ENCODE measurements at places on chromosomes 1 and 21.

GRCh38 chr1:10033359-10033845 lies 644 bp downstream of the UBE4B start:
- no peak for DNase-seq

DNA sequence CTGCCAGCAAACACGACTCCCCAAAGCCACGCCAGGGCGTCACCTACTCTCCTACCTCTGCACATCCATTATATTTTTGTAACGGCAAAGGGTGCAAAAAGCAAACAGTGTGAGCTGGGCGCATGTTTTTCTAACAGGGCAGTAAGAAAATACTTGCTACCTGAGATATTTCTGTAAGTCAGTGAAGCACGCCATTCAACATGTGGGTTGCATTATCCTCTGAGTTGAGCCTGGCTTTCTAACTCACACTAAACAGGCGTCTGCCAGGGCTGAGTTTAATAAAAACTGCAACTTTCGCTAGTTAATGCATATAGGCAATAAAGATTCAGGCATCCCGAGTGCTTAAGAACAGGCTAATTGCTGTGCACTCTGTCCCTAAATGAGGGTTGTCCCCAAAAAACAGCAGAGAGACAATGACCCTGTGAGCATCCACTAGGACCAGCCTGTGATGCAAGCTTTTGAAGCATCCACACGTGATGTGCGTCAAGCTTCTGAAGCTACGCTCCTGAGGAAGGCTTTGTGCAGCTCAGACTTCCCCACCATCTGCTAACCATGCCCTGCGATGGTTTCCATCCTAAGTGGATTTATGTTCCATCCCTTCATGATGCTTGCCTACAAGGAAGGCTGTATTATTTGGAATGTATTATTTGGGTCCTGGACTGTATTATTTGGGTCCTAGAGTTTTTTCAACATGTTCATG lies 70.0 kb upstream of the SIM2 start:
- no peak for DNase-seq

DNA sequence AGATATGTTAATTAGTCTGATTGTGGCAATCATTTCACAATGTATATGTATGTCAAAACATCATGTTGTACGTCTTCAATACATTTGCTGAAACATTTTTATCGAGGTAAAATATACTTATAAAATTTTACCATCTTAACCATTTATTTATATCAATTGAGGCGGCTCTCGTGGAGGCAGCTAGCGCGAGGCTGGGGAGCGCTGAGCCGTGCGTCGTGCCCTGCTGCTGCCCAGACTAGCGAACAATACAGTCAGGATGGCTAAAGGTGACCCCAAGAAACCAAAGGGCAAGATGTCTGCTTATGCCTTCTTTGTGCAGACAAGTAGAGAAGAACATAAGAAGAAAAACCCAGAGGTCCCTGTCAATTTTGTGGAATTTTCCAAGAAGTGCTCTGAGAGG lies 202.5 kb upstream of the PBX1 start:
- DNase-seq, result no peak

DNA sequence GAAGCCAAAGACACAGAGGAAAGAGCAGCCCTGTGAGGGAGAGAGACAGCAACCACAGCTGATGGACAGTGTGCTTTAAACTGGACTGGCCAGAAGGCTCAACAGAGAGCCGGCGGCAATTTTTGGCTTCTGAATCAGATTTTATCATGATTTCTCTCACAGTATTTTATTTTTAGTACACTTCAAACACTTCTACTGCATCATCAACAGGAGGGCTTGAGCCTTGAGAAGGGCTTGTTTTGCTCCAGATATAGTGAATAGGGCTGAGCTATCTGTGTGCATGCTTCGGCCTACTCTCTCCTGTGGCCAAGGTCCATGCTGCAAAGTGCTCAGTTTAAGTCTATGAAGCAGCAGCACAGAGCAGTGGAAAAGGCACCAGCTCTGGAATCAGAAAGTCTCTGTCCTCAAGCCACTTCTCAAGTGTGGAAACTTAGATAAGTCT lies 33.3 kb downstream of the ADCY10 start:
- no peak for DNase-seq

GRCh38 chr1:11058595-11059154 lies 1.1 kb downstream of the SRM start:
- no peak for DNase-seq

DNA sequence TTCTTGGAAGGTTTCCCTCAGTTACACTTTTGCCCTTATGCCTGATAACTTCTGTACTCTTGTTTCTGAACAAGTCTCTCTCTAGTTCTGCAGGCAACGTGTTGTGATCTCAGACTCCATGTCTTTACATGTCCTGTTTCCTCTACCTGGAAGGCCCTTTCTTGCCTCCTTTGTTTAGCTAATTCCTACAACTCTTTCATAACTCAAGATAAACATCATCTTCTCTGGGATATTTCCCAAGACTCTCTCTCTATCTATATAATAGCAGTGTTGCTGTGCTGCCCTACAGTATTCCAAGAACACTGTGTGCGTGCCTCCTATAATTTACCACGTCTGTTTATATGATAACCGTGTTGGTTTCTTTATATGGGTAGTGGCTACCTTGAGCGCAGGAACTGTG lies 47.8 kb downstream of the CHRM3 start:
- no peak for DNase-seq

GRCh38 chr1:68344208-68344607 lies 105.5 kb downstream of the RPE65 start:
- DNase-seq, result no peak

DNA sequence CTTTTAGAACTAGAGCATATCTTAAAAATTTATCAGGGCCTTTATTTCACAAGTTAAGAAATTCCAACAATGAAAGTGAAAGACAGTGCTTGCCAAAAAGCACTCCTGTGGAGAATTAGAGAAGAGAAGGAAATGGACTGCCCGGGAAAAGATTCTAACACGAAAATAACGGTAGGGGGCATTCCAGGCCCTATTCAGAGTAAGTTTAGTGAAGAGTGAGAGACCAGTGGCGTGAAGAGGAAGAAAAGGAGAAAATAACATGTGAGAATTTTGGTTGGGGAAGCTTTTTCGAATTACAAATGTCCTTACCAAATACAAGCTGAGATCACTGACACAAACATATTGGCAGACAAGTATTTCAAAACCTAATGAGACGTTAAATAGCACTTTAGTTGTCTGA lies 38.4 kb upstream of the RBM34 start:
- DNase-seq, result no peak

GRCh38 chr1:4416189-4416588 lies 238.2 kb upstream of the AJAP1 start:
- DNase-seq, result no peak

- no peak for DNase-seq
Measured at GRCh38 chr1:162720996-162721395, 69.5 kb upstream of the HSD17B7 start.

GRCh38 chr1:202176949-202177927 lies 16.4 kb upstream of the LGR6 start:
- no peak for DNase-seq

DNA sequence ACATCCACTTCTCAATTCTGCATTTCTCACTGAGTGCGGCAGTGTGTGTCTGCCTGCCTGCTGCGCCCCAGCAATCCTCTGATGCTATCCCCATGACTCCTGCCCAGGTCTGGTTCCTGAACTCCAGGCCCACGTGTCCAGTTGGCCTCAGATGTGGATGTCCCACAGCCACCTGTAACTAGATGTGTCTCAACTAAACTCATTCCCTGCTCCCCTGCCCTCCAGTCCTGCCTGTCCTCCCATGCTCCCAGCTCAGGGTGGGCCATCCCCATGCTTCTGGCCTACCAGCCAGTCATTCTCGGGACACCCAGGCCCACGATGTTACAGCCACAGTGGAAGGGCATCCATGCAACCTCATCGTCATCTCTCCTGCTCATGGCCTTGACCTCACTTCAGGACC lies 76.8 kb downstream of the STUM start:
- DNase-seq, result no peak

DNA sequence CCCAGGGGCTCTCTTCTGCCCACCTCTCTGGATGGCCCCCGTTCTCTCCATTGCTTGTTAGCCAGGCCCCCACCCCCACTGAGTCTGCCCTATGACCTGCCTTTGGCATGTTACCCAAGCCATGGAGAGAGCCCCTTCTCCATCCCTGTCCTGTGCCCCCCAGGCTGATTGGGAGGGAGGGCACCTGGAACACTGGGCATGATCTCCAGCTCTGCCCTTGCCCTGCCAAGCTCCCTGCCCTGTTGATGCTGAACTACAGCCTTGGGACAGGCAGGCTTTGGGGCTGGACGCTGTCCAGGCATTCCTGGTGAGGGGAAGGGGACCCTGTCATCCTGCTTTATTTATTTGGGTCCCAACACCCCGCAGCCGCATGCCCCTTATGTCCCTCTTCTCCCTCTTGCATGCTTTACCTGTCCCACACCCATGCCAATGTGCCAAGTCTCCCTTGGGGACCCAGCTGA lies 10.7 kb downstream of the TRIM46 start:
- DNase-seq, result no peak

DNA sequence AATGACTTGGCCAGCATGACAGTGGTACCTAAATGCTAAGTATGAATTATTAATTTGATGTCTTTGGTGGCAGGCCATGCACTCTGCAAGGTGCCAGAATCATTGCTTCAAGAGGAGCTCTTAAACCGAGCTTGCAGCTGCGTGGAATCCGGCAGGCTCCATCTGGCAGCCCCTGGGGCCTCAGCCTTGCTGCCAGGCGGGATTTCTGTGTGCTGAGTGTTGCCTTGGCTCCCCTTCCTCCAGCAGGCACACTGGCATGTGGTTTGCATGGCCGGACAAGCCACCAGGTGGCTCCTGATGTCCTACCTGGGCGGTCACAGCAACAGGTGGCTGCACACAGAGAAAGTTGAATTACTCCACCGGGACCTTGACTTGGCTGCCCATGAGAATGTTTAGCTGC lies 155.4 kb downstream of the URB2 start:
- no peak for DNase-seq

DNA sequence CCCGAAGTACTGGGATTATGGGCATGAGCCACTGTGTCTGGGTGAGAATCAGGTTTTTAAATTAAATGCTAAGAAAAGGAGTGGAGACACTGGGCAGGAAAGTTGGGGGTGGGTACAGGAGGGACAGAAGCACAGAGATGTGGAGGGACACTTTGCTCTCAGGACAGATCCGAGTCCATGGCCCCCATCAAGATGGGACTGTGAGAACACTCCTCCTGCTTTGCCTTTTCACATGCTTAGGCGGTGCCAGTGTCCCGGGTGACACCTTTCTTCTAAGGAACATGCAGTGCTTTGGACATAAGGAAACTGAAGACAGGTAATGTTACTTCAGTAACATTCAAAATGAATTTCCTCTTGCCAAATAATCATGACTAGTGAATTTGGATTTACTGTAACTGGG lies 16.7 kb downstream of the SLC25A33 start:
- no peak for DNase-seq

- no peak for DNase-seq
Measured at GRCh38 chr1:116375887-116376728, 3.1 kb downstream of the ATP1A1 start.

DNA sequence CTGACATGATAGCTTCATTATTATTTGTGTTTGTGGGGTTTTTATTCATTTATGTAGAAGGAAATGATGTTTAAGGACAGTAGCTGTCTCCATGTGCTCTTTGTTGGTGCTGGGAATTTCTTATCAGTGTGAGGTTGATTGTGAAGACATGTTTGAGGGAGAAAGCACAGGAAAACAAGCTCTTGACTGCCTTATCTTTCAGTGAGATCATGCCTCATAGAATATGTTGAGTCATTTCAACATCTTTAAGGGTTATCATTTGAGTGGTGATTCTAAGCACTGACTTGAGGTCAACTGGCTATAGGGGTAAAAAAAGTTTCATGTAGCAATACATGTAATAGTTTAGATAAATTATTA lies 405.1 kb upstream of the ADAMTS5 start:
- DNase-seq, result no peak

DNA sequence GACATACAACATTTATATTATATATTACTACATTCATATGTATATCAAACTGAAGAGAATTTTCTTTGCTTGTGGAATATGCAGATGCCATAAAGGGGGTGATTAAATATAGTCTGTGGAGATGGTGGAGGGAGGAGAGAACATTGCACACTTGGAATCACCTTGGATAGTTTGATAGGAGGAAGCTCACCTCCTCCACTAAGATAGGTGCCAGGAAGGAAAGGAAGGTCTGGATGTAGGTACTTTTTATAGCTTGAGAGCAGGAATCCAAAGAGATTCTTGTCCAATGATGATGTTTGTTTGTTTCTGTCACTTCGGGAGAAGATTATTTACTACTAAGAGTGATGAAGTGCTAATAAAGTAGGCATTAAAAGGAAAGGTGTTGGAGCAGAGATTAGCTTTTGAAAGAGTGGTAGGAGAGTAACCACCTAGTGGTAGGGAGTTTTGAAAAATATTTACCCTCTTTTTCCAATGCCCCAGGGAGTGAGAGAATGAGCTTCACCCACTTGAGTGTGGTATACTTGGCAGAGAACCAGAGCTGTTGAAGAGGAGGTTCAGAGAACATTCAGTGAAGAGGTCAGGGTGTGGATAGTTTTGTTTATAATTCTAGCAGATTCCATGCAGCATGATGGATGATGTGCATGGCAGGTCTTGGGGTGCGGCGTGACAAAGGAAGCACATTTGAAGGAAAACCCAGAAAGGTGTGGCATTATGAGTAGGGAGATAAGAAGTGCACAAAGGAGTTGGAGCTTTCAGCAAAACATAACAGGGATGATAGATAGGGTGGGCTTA lies 145.0 kb downstream of the PATJ start:
- peak; percentile 8 for DNase-seq

- DNase-seq, result no peak
Measured at GRCh38 chr1:219223496-219223895, 49.8 kb downstream of the LYPLAL1 start.

DNA sequence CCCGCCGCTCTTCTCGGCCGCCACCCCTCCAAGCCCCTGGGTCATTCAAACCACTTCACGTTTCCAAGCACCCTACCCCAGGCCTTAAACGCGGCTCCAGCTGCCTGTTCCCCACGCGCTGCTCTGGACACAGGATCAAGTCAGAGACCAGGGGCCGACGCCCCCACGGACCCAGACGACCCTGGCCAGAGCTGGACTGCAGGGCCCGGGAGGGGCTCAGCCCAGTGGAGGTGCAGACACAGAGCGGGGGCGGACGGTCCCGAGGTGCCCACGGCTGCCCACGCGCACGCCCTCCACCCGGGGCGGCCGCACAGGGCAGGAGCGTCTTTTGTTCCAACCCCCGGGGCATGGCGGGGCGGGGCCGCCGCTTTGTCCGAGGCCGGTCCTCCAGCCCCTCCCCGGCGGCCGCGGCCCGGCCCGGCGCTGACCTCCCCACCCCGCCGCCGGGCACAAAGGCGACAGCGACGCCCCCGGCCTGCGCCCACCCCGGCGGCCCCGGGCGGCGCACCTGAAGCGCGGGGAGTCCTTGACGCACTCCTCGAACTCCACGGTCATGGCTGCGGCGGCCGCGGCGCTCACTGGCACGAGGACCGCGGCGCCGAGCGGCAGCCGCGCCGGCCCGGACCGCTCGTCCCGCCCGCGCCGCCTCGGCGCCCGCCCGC lies 338 bp downstream of the ACAP3 start:
- no peak for DNase-seq

GRCh38 chr1:214174508-214175199 lies 106.3 kb upstream of the SMYD2 start:
- no peak for DNase-seq

- DNase-seq, result no peak
Measured at GRCh38 chr1:25727635-25728286, 72.2 kb upstream of the SELENON start.

- DNase-seq, result no peak
Measured at GRCh38 chr1:11197359-11197758, 8.2 kb downstream of the ANGPTL7 start.
